ENCODE measurements at places on chromosomes 11 and 22.

DNA sequence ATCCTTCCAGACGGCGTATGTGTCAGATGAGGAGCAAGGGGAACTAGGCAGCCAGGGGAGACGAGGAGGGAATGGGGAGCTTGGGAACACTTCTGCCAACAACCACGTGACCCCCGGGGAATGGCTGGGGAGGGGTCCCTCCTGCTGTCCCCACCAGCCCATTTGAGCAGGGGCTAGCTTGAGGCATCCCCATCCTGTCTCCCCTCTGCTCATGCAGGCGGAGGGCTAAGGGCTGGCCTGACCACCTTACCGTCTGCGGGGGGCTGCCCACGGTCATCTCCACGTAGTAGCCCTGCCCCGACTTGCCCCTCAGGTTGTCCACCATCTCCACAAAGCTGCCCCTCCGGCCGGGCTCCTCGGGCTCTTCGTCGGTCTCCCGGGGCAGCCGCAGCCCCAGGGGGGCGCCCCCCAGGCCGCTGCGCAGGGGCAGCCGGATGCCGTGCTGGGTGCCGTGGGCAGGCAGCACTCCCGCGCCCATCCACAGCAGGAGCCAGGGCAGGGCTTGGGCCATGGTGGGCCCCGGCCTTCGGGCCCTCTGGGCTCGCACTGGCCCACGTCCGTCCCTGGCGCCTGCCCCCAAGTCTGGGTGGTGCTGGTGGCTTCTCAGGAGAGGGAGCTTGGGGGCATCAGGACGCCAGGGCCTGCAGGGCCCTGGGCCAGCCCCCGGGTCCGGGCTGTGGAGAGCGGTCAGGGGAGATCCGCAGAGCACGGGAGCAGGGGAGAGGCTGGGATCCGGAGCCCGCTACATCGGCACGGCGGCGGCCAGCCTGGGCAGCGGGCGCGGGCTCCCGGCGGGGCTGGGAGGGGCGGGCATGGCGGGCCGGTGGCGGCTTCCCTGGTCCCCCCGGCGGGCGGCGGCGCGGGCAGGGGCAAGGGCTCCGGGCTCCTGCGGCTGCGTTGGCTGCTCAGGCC is 515 bp downstream of the BACE1 start:
- no peak for DNase-seq

DNA sequence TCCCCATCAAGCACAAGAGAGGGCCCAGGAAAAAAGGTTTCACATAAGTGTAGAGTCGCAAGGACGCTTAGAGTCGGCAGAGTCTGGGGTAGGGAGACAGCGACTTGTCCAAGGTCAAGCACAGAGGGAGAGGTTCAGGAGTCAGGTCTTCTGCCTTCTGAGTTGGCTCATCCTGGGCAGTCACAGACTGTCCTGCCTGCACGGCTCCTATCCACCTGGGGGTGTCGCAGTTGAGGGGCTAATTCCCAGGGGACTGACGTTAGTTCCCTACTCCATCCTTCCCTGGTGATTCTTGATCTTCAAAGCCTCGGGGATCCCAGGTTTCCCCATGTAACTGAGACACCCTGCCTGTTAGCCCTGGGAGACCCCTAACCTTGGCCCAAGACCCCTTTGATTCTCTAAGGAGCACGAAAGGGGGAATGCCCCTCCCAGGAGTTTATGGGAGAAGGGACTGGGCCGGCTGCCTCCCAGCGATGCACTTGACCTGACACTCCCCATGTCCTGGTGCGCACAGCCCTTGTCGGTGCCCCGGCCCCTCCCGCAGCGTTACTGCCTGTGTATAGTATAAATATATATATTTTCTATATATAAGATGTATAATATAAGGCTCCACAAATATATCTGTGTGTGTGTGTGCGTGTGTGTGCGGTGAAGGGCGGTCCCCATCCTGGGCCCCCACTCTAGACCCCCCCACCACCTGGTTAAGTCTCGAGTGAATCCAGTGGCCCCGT is 14.7 kb upstream of the TAB1 start:
- DNase-seq, result no peak

- no peak for DNase-seq
Measured at GRCh38 chr22:29167032-29167911, 38.4 kb upstream of the EMID1 start.

- DNase-seq, result no peak
Measured at GRCh38 chr11:30258679-30259078, 27.9 kb downstream of the FSHB start.

DNA sequence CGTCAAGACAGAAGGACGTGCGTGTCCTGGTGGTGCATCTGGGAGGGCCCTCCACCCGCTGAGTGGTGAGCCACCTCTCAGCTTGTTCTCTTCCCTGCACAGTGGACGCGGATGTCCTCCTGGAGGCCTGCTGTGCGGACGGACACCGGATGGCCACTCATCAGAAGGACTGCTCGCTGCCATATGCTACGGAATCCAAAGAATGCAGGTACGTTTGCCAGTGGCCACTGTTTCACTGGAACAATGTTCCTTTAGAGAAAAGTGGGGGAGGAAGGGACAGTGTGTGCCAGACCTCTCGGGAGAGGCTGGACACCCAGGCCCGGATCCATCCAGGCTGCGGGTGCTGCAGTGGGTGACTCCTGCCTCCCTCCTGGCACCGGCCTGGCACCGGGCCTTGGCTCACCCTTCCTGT is 15.9 kb downstream of the FBLN1 start:
- DNase-seq, result no peak

DNA sequence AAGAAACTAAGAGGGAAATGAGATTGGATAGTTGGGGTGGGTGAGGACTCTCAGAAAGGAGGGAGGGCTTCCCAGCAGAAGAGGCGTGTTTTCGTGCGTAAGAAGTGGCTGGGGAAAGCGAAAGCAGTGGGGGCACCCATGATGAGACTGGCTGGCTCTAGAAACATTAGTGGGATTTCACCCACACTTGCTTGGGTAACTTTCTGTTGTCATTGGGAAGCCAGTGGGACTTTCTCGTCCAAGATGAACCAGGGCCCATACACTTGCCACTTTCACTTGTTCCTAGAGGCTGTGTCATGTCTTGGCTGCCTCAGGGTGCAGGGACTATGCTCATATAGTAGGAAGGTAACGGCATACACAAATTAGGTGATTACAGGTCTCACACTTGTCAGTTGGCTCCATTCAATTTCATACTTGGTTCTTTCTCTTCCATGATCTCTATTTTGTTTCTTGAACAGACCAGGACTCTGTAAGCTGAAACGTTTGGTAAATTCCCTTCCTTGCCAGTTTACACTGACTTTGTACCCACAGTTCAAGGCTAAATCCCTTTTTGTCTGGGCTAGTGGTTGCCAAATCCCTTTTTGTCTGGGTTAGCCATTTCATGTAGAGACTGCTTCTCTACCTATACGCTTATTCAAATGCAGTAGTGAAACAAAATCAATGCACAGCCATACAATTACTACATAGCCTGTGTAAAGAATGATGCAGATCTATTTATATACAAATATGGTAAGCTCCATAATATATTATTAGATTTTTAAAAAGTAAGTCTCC is 42.0 kb upstream of the CXCR5 start:
- no peak for DNase-seq

GRCh38 chr11:62048100-62048499 is 75.7 kb upstream of the INCENP start:
- no peak for DNase-seq

DNA sequence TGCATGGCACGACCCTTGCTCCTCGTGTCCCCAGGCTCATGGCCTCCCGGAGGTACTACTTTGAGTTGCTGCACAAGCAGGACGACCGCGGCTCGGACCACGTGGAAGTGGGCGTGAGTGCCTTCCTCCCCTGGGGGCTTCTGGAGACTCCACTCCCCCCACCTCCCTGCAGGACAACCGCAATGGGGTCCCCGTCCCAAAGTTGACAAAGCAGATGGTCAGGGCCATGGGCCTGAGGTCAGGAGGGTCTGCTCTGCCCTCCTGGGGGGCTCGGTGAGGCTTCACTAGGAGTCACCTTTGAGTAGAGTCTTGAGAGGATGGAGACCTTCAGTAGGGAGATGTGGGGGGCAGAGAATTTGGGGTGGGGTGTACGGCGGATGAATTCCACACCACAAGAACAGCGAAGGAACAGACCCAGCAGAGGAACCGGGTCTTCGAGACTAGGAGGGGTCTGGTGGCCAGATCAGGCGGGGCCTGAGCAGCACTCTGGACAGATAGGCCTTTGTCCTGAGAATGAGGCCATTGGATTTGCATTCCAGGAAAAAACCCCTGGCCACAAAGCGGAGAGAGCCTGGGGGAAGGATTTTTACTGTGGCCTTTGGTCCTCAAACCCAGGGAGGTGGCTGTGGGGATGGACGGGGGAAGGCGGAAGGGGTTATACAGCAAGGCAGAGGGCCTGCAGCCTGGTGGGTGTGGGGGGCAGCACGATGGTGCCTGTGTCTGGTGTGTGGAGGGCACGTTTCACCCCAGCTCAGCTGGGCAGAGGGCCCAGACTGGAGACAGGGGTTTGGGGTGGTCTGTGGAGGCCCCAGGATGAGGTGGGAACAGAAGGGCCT is 4.6 kb downstream of the B4GALNT4 start:
- DNase-seq, result no peak

DNA sequence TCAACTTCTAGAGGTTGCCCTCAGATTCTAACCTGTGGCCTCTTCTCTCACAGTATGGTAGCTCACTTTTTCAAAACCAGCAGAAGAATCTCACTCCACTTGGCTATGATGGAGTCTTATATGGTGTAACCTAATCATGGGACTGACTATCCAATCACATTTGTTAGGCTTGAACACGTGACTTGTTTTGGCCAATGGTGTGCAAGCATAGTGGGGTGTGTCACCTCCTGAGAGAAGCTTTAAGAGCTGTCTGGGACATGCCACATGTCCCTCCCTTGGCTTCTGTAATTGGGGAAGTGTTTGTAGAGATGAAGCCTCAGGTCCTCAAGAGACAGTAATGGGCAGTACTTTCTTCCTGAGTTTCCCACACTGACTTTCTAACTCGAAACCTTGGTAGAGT is 12.8 kb upstream of the SMIM38 start:
- no peak for DNase-seq

DNA sequence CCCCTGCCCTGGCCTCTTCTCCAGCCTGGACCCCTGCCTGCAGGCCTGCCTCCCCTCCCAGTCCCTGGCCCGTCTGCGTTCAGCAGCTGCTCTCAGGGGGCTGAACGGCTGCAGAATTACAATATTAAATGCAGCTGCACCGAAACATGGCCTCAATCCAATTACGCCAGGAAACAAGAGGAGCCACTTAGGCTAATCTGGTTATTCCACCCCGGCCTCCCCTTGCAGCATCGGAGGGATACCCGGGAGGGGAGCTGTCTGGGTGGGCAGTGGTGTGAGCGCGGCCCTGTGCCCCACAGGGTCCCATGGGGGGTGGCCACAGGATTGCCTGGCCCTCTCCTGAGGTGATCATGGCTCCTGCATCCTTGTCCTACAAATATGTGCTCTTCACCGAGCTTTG is 42.6 kb downstream of the FLRT1 start:
- no peak for DNase-seq

GRCh38 chr11:93732237-93732892 is 8.9 kb downstream of the TAF1D start:
- DNase-seq, result no peak

DNA sequence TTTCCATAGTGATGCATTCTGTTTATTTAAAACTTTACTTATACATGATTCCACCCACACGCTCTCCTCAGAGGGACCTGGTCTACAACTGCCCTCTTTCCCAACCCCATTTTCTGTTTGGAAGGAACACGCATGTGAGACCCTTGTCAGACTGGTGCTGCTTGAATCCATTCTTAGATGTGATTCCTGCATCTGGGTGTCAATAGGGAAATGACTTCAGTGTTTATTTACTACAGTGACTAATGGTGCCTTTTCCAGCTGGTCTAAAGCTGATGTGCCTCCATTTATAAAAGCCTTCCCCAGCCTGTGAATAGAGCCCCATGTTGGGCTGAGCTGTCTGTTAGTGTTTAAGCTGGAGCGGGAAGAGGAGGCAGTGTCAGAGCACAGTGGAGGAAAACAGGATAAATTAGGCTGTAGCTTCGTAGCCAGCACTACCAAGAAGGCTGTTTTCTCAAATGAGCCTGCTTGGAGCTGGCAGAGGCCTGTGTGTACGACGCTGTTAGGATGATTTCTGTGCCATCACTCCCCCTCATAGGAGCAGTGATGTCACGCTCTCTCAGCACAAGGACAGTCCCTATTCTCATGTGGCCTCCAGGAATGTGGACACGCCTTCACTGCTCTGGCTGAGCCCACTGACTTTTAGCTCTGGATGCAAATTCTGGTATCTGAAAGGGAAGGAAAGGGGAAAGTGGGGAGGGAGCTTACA is 18.9 kb upstream of the C11orf96 start:
- no peak for DNase-seq

GRCh38 chr11:11531131-11531908 is 90.5 kb downstream of the GALNT18 start:
- DNase-seq, result no peak

- no peak for DNase-seq
Measured at GRCh38 chr11:104060004-104060794, 23.8 kb downstream of the DDI1 start.

DNA sequence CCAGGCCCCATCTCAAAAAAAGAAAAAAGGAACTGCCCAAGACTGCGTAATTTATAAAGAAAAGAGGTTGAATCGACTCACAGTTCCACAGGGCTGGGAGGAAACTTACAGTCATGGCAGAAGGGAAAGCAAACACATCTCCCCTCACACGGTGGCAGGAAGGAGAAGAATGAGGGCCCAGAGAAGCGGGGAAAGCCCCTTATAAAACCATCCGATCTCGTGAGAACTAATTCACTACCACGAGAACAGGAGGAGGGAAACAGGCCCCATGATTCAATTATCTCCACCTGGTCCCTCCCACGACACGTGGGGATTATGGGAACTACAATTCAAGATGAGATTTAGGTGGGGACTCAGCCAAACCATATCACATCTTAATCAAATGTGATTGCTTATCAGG is 82.2 kb downstream of the BUD13 start:
- DNase-seq, result no peak

GRCh38 chr22:43731988-43732387 is 80.1 kb downstream of the EFCAB6 start:
- DNase-seq, result no peak

- DNase-seq, result no peak
Measured at GRCh38 chr22:17359501-17359900, 9.8 kb upstream of the CECR2 start.

DNA sequence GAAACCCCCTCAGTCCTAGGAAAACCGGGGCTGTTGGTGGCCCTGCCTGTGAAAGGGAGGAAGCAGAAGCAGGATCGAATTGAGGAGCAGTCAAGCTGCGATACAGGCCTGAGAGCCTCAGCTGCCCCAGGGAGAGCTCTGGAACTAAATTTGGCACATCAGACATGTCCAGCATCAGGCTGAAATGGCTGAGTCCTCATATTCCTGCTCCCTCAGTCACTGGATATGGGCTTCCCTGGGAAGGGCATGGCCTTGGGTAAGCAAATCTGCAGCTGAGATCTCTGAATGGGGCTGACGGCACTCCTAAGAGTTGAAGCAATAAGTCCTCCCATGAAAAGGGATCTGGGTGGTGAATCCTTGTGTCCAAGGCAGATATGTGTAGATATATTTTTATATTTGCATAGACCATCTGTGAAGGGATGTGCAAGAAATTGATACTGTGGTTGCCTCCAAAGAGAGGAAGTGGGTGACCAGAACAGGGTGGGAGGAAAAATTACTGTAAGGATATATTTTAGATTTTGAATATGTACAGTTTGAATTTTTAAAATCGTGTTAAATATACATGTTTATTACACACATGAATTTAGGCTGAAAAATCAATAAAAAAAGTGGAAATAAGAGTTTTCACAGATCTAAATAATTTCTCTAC is 45.5 kb downstream of the APIP start:
- DNase-seq, result no peak
